ENCODE measurements at places on chromosomes 6 and 20.

DNA sequence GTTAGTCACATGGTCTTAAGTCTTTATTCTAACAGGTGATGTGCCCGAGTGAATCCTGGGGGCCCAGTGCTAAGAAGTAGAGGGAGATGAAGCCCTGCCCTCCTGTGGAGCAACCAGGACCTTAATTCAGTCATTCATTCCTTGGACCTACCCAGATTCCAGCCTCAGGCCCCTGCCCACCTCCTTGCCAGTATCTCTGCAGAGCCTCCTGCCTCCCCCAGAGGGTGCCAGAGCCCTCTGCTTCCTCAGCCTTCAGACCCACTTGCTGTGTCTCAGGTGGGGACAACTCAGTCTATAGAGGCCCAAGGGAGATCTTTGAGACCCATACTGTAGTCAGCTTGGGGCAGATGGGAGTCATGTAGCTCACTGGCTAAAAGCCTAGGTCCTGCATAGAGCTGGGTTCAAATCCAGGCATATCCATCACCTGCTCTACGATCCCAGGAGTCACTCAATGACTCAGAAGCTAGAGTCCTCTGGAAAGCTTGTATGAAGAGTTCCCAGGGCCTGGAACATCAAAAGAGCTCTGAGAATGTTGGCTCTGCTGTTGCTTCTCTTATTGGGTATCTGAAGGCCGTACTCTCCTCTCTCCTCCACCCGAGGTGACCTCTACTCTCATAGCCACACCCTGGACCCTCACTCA, 3.9 kb upstream of the SIGLEC1 start:
- peak; percentile 71 for DNase-seq

- no peak for DNase-seq
These were observed 135.3 kb downstream of the LINC00237 start for GRCh38 chr20:20970841-20971240.

GRCh38 chr6:43306086-43306485, 2.5 kb downstream of the CRIP3 start:
- DNase-seq: no peak

DNA sequence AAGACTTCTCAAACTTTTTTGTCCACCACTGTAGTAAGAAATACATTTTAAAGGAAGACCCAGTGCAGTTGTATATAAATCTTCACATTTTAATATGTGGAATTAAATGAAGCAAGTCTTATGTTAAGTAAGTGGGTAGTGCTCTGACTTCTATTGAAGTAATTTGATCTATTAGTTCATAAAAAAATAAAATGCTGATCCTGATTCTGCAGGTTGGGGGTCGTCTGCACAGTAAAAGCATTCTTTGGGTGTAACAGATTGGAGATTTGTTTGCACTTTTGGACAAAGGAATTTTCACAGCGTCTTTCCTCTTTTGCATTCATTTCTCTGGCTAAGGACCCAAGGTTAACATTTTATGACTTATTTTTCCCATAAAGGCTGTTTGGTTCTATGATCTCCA, 106.8 kb downstream of the RNF144B start:
- DNase-seq: no peak

- peak; percentile 73 for DNase-seq
These were observed 24.3 kb downstream of the RBL1 start for GRCh38 chr20:37071481-37071911.

DNA sequence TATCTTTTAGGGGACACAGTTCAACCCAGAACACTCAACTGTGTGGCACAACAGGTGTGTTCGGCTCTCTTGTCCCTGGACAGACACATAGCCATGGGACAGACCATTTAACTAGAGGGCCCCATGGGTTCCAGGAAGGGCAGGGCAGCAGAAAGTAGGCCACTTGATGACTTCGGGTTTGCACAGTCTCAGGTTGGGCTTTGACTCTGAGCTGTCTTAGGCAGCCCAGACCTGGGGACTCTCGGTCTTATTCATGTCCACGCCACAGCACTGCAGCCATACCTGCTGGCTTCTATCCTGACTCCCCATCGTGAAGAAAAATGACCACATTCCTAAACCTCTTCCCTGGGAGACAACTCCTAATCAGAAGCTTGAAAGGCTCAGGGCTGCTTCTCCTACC, 146.1 kb upstream of the AKAP12 start:
- DNase-seq: no peak

DNA sequence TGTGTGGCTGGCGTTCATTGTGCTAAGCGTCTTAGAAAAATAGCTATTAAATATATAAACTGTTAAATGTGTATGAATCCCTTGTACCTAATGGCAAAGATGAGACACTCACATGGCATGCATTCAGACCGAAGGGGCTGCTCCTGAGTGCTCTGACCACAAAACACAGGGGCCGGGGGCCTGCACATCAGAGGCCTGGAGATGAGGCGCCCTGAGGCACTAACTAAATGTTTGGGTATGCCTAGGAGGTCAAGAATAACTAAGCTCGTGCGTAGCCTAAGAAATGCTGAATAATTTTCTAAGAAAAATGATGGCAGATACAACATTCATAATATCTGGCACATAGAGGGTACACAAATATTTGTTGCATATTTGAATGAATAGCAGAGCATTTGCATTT, 92.5 kb downstream of the PSMB1 start:
- no peak for DNase-seq

DNA sequence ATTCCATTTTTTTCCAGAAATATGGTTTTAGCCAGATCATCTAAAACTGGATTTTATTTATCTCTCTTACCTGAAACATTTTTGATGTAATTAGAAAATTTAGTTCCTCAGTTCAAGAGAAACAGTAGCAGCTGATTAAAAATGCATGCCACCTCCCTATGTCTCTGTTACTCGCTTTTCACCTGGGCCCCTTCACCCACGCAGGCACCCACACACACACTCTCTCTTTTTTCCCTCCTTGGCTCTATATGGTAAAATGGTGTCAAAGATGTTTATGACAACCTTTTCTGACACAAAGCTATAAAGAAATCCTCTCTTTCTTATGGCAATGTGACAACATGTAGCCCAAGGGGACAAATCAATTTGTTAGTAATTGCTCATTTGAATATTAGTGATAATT, 5.8 kb upstream of the SGK1 start:
- no peak for DNase-seq

- DNase-seq: no peak
These were observed 106.0 kb downstream of the TRIM27 start for GRCh38 chr6:28817808-28818145.

DNA sequence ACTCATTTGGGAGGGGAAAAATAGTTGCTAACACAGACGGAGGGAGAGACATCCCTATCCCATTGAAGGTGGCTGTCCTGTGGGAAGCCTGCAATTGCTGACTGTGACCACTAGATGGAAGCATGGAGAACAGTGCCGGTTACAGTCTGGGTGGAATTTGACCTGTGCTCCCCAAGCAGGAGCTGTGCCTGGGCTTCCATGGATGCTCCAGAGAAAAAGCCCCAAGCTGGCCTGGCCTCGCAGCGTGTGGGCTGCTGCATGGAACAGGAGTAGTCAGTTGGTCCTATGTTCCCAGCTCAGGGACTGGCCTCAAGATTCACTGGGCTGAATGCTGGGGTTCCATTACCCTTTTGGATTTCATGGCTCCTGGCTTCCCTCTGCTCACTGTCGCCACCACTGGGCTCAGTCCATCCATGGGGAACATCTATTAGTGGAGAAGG, 116.3 kb upstream of the CHD6 start:
- peak; percentile 42 for DNase-seq

- DNase-seq: no peak
These were observed 40.2 kb downstream of the TM9SF4 start for GRCh38 chr20:32149566-32150170.

DNA sequence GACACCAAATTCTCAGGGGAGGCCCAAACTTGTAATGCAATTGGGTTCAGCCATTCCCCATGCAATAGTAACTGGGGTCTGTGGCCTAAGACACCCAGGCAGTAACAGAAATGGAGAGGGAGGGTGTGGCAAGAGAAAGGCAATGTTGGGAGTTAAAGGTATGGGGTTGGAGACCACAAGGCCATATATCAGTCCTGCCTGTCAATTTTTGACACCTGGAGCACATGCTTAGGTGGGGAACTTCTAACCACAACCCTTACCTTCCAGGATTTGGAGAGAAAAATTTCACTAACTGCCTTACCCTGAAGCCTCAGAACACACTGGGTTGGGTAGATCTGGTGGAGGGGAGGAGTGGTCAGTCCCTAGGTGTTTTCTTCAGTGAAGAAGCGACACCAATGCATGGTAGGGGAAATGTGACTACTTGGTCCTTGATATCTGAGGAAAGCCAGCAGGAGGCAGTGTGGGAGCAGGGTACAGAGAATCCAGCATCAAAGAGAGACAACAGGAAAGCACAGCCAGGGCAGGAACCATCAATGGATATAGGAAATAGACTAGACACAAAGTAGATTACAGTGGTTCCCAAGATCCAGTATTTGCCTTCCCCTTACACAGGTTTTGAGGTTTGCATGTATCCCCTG, 6.8 kb upstream of the USP49 start:
- peak; percentile 61 for DNase-seq

- DNase-seq: no peak
These were observed 451.0 kb upstream of the MARCKS start for GRCh38 chr6:113406048-113406695.

GRCh38 chr6:129672341-129672682, 37.7 kb downstream of the ARHGAP18 start:
- no peak for DNase-seq

DNA sequence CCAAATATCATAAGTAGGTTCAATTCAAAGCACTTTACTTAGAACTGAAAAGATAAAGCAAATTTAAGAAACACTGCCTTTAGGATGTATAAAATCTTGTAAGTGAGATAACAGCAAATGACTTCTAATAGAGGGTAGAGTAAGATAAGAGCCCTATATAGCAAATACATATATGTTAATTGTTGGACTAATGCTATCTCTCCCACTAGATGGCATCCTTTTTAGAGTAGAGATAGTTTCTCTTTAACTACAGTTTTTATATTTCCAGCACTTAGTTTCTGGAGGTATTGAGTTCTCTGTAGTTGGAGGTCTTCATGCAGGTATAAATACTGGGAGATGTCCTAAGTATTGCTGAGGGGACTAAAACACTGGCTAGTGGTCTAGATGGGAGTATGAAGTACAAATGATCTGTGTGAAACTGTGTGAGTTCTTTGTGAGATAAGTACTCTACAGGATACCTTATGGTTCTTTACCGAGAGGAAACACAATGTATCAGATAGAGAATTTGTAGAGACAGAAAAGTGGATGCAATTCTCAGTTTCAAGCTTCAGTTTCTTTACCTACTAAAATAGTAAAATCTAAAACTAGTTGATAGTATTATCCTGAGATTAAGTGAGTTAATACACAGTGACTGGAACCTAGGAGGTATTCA, 399.3 kb downstream of the KHDRBS2 start:
- DNase-seq: no peak

DNA sequence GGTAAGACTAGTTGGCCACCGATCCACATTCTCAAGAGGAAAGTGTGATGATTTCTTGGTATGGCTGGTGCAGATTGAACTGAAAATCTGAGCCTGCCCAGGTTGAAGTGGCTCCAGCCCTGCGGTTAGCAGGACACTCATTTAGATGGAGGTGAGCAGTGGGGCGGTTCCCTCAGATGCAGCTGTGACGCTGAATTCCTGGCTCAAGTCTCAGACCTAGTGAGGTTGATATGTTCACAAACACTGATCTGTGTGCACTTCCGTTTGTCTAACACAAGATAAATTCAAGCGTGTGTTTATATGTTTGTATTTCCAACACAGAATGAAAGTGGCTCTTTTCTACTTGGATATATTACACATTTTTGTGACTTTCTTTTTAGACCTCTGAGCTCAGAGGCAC, 83.4 kb upstream of the FRMD1 start:
- DNase-seq: no peak

DNA sequence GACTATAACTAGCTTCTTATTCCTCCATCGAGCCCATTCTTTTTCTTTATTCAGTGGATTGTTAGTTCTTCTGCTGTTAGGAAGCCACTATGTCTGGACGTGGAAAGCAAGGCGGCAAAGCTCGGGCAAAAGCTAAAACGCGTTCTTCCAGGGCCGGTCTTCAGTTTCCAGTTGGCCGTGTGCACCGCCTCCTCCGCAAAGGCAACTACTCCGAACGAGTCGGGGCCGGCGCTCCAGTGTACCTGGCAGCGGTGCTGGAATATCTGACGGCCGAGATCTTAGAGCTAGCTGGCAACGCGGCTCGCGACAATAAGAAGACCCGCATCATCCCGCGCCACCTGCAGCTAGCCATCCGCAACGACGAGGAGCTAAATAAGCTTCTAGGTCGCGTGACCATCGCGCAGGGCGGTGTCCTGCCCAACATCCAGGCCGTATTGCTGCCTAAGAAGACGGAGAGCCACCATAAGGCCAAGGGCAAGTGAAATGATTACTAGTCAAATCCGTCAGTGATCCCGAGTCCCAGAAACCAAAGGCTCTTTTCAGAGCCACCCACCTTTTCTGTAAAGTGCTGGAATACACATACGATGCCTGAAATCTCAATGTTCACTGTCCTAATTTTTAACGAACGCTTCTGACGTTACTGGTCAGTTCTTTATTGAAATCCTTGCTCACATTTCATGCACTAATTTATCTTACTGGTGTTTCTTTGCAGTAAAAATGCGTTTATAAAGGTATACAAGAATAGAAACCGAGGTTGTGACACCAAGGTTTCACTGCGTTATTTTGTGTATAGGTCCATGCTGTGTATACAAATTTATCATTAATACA, 129.9 kb downstream of the HFE start:
- DNase-seq: peak; percentile 96

- no peak for DNase-seq
These were observed 81.0 kb downstream of the ATG5 start for GRCh38 chr6:106244521-106244920.

DNA sequence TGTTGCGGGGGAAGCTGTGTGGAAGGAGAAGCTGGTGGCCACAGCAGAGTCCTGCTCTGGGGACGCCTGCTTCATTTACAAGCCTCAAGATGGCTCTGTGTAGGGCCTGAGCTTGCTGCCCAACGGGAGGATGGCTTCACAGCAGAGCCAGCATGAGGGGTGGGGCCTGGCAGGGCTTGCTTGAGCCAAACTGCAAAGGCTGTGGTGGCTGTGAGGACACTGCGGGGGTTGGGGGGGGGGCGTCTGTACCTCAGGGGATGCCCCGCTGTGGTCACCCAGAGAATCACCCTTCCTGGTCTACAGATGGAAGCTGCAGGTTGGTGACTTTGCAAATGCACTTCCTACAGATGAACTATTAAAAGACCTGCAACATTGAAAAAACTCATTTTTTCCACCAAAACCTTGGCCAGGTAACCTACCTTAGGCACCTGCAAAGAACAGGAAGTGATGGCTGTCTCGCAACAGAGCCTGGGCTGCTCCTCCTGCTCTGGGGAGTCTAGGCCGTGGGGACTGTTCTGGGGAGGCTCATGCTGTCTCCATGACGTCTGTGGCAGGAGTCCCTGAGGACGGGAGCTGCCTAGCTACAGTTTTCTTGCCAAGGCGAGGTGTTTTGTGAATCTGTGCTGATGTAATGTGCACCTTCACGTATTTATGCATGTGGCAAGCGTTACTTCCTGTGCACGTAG, 7.3 kb downstream of the NPBWR2 start:
- DNase-seq: no peak

- no peak for DNase-seq
These were observed 2.0 kb downstream of the FNDC1 start for GRCh38 chr6:159170999-159171712.

DNA sequence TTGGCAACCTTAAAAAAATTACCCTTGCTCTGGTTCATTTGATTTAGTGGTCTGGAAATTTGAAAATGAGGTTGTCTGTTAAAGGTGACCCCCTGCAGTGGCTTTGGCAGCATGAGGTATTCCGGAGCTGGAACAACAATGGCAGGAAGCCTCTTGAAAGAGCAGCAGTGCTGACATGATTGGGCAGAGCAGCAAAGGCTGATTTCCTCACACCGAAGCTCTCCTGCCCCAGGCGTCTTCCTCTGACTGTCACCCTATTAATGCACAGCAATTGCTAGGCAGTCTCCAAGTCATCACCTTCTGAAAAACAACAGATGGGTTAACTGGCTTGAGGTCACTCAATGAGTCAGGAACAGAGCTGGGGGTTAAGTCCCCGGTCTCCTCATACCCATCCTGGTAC, 241.8 kb upstream of the MMS22L start:
- no peak for DNase-seq
